ENCODE measurements at places on chromosomes 5 and 9. TPM values are rescaled to one million over a fixed set of nuclear protein-coding genes. Genes with fewer than 3 reads are reported as not detected.

SLC25A2 gene
- not detected for total RNA-seq

ABO gene
- not detected for total RNA-seq

C5orf15 gene
- 73.2 TPM for total RNA-seq

RABL6 gene
- total RNA-seq: 76.7 TPM

CDC20B gene
- not detected for total RNA-seq

SPINK7 gene
- total RNA-seq: not detected

ADGRD2 gene
- not detected for total RNA-seq

LCN6 gene
- not detected for total RNA-seq

KIF3A gene
- 13.8 TPM for total RNA-seq

RGS7BP gene
- total RNA-seq: not detected

PCDHGC4 gene
- total RNA-seq: 0.30 TPM

CTNND2 gene
- not detected for total RNA-seq

PGGT1B gene
- 29.9 TPM for total RNA-seq

ZNF462 gene
- total RNA-seq: 12.7 TPM

TRIM7 gene
- total RNA-seq: 5.2 TPM

C9 gene
- not detected for total RNA-seq

MARCHF11 gene
- not detected for total RNA-seq

Data from HFFc6 (cell line).